ENCODE measurements at places on chromosomes 5 and 9.

GRCh38 chr9:126723807-126724172, 81.0 kb upstream of the ZBTB43 start:
- no peak for DNase-seq

DNA sequence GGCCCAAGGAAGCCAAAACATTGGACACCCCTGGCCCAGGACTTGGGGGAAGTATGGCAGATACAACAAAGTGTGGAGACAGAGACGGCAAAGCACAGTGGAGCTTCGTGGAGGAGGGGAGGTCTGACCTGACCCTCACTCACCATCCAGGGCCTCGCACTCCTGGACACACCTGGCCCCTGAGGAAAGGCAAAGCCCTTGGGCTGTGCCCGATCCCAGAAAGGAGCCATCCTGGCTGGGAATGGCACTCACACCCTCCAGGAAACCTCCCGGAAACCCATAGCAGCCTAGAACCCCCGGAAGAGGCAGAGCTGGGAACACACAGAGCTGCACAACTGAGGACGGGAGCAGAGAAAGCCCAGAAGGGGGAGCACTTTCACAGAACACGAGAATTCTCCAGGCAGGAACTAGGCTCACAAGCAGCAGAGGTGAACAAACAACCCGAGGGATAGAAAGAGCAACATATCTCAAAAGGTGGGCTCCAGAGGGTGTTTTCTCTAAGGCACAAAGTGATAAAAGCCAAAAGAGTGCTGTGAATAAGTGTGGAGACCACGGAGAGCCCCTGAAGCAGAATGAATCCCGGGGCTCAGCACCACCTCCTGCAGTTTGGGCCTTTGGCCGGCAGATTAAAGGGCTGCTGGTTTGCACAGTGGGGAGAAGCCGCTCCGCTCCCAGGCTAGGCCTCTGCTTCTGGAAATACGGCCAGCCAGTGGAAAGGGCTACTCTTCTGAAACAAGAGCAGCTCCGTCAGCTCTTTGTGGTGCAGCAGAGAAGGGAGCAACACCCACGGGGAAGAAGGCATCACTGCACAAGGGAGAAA, 108.2 kb downstream of the UBE2R2 start:
- DNase-seq: peak; percentile 74

DNA sequence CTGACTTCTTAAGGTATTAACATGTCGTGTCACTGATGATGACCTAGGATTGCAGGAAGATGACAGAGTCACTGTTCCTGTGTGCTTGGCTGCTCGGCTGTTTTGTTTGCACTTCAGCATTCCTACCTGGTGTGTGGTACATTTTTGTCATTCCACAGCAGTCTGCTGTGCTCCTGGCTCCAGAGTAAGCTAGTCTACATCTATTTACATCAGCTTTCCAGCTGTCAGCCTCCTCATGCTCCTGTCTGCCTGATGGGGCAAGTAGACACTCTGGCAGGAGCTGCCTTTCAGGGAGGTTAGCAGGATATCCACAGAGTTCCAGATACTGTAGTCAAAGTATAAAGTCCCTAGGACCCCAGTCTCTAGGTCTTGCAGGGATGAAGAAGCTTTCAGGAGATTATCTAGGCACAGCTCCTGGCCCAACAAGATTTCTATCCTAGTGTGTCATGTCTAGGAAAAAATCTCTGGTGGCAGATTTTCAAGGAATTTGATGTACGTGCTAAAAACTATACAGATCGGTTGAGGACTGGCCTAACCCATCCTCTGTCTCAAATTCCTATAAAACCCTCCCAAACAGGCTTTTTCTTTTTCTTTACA, 28.4 kb downstream of the RUSC2 start:
- DNase-seq: peak; percentile 60

DNA sequence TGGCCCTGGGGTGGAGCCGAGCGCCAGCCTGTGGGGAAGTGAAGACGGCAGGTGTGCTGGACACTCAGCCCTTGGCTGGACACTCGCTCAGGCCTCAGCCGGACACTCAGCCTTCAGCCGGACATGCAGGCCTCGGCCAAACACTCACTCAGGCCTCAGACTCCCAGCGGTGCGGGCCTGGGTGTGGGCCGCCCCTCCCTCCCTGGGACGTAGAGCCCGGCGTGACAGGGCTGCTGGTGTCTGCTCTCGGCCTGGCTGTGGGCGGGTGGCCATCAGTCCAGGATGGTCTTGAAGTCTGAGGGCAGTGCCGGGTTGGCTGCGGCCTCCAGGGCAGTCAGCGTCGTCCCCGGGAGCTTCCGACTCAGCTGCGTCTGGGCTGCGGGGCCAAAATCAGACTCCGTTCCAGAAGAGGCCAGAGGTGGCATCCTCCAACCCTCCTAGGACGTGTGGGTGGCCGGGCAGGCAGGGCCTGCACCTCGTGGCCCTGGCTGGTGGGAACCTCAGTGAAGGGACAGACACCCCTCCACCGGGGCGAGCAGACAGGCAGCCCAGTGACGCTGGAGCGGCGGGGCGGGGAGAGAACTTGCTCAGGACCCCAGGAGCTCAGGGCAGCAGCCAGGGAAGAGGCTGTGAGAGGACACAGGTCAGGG, 28.4 kb downstream of the SLC6A18 start:
- DNase-seq: no peak

GRCh38 chr5:54570916-54571315, 53.4 kb downstream of the SNX18 start:
- DNase-seq: no peak

GRCh38 chr5:169039592-169039991, 261.3 kb downstream of the SLIT3 start:
- no peak for DNase-seq

DNA sequence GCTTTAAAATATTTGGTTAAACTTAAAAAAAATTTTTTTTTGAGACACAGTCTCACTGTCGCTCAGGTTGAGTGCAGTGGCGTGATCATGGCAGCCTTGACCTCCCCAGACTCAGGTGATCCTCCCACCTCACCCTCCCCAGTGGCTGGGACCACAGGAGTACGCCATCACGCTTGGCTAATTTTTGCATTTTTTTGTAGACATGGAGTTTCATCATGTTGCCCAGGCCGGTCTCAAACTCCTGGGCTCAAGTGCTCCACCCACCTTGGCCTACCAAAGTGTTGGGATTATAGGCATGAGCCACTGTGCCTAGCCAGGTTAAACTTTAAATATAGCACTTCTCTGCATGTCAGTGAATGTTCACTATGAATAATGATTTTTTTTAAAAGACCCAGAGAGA, 224.5 kb upstream of the RFX3 start:
- no peak for DNase-seq

- DNase-seq: no peak
Measured at GRCh38 chr5:38885208-38885607, 39.4 kb downstream of the OSMR start.

GRCh38 chr5:96823900-96824380, 16.2 kb upstream of the ERAP1 start:
- no peak for DNase-seq

DNA sequence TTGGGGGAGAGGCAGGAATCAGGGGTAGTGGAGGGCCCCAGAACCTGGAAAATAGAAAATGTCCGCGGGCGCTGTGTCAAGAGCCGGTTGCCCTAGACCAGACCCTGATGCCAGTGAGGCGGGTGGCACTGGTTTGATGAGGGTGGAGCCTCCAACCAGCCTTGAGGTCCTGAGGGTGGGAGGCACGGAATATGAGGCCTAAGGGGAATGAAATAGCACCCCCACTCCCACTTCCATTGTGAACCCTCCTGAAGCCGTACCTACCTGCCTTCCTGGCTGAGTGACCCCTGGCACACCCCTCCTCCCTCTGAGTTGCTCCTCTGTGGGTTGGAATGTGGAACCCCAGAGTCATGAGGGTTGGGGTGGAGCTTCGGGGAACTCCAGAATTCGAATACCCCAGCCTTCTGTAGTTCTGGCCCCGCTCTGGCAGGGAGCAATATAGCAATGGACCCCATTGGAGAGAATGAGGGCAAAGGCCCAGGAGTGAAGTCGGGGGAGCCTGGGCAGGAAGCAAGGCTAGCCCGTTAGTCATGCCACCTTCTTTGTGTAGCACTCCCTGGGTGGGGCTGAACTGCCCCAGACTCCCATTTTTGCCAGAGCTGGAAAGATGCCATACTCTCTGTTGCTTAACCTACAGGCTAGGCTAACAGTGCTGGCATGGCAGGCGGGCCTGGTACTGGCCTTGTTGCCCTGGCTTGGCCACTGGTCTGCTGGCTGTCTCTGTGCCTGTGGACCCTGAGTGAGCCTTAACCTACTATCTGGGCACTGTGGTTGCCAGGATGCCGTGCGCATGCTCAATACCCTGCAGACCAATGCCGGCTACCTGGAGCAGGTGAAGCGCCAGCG, 1.0 kb downstream of the FPGS start:
- DNase-seq: no peak

DNA sequence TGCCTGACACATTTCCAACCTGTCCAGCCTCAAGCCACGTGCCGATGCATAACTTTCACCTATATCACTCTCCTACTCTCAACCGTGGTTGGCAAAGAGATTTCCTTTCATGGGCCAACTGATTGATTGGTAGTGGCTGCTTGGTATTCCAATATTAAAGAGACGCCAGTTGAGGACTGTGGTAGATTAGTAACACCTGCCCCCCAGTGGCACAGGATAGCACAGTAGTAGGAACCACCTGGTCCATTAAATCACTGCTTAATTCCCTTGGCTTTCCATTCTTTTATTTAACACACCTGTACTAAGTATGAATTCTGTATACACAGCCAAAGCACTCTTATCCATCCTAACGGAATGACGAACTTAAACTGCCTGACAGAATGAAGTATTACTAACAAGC, 19.1 kb upstream of the FOXB2 start:
- no peak for DNase-seq

- no peak for DNase-seq
Measured at GRCh38 chr5:10310066-10310779, 2.5 kb upstream of the CMBL start.

- DNase-seq: no peak
Measured at GRCh38 chr5:111950660-111951059, 193.7 kb upstream of the NREP start.

GRCh38 chr9:136054146-136054545, 40.9 kb downstream of the NACC2 start:
- DNase-seq: no peak

DNA sequence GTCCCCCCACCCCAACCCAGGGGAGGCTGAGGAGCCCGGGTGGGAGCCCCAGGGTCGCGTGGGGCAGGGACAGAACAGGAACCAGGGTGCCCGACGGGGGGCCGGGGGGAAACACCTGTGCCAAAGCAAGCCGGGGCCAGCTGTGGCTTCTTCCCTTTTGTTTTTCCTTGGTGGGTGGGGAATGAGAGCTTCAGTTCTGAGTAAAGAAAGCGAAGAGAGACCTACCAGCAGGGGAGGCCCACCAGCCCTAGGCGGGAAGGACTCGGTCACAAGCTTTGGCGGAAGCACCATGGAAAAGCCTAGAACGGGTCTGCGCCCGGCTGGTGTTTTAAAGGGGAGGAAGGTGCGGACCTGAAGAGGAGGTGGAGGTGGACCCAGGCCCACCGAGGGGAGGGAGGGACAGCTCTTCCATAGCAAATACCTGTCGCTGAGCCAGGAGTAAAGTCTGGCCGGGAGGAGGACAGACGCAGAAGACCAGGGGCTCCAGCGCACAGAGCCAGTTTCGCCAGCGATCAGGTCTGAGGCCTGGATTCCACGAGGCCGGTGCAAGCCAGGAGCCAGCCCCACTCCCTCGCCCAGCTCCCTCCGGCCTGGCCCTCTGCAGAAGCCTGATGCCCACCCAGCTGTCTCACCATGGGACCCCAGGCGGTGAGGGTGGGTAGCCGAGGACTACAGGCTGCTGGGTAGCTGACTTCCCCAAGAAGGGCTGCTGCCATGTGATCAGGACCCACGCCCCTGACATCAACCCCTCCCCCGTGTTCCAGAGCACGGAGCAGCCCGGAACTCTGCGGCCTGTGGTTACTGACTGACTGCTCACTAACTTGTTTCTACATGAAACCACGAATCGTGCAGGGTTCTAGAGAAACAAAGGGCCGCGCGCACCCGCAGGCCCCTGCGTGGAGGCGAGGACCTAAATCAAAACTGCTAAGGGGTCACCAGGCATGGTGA, 849 bp upstream of the MGAT1 start:
- DNase-seq: peak; percentile 81

GRCh38 chr9:99040911-99041582, 63.9 kb upstream of the TGFBR1 start:
- DNase-seq: no peak

- no peak for DNase-seq
Measured at GRCh38 chr9:8289681-8290080, 490.1 kb upstream of the DMAC1 start.

DNA sequence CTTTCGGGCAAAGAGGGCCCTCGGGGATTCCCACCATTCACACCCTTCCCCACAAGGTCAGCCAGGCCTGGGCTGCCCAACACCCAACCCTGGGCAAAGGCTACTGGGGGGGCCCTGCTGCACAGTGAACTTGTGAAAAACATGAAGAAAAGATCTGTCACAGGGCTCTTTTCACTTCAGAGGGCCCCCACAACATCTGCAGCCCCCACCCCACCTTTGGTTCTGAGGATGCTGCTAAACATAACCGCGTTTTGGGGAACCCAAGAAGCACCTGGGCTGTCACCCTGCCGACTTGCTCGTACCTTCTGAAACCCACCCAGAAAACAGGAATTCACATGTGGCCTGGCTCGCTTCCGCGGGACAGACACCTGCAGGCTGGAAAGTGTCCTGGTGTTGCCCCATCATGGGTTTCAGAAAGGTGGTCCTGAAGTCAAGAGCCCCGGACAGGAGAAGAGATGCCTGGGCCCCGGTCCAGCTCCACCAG, 29.3 kb downstream of the B4GALT1 start:
- DNase-seq: no peak

DNA sequence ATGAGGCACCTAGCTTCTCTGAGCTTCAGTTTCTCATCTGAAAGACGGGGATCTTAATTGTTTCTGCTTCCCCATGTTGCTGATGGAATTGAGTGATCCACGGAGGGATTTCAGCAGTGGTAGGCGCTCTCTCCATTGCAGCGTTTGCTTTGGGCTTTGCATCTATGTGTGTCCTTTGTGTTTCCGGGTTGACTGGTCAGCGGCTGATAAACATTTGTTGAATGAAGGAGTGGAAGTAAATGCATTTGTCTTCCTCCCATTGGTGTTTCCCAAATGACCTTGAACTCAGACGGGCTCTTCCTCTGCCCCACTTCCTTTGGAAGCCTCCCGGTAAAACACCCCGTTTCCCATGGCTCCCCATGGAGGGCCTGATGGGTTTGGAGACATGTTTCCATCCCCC, 117.2 kb downstream of the GAPVD1 start:
- no peak for DNase-seq

DNA sequence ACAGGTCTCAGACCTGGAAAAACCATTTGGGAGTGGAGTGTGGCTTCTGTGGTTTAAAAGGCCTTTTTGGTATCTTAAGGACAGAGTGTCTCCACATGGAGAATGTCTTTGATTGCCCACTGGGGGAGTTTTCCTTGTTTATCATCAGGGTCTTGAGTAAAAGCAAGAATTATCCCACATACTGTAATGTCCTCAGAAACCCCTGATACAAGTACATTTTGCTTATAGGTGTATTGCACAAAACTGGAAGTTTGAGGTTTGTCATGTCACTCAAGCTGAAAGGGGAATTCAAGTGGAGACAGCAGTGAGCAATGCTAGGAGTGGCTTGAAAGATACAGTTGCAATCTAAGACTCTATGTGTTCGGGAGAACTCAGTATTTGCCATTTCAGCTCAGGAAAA, 62.7 kb upstream of the GRAMD2B start:
- no peak for DNase-seq
